CD4-positive, alpha-beta T cell treated with Interleukin-6 at 100 ng/mL for 8 hours (primary cell): ENCODE measurements at places on chromosomes 5 and 9.
A peak's percentile ranks its signal among the peaks of the same experiment; 100 is the strongest.

DNA sequence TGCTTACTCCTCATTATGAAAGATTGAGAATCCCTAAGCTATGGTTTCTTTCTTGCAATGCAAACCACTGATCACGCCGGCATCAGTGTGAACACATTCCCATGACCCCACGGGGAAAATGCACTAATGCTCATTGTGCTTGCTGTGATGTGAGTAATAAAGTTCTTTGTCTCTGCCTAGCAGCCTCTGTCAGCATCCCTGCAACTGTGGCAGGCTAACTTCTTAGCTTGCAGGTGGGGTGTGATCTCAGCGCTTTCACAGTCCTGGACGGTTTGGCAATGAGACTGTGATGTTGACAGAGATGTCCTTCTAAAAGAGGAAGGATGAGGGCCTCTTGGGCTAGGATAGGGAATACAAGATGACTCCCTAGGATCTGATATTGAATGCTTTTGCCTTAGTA is 1218.7 kb downstream of the EFNA5 start:
- DNase-seq: no peak

- no peak for DNase-seq
Measured at GRCh38 chr5:143671674-143672569, 140.0 kb upstream of the HMHB1 start.

- no peak for DNase-seq
Measured at GRCh38 chr5:121719255-121719654, 132.4 kb upstream of the FTMT start.

DNA sequence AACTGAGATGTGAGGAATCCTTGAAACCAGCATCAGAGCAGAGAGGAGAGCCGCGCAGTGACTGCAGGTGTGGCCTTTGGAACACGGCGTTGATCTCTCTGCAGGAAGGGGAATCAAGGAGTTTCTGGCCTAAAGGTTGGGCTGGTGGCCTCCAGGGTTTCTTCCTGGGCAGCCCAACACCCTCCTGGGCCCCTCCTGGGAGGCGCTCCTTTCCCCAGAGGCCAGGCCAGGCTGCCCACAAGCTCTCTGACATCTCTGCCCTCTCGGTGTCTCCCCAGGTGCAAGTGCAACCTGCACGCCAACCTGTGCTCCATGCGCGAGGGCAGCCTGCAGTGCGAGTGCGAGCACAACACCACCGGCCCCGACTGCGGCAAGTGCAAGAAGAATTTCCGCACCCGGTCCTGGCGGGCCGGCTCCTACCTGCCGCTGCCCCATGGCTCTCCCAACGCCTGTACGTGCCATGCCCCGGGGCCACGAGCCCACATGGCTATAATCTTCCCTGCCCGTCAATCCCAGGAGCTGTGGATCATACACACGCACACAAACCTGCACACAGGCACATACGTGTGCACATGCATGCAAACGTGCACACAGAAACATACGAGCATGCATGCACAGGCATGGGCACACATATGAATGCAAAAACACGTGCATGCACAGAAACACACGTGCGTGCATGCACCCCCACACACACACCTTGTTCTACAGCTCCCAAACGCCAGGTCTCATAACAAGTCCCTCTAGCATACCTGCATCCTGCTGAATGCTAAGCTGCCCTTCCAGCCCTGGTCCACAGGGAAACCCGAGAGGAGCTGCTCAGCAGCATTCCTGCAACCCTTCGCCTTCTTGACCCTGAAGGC is 64.9 kb downstream of the NTNG2 start:
- DNase-seq: no peak

GRCh38 chr9:20980832-20981455 is 50.5 kb downstream of the HACD4 start:
- no peak for DNase-seq

GRCh38 chr9:72577212-72577753 is 55.9 kb downstream of the TMC1 start:
- DNase-seq: no peak

DNA sequence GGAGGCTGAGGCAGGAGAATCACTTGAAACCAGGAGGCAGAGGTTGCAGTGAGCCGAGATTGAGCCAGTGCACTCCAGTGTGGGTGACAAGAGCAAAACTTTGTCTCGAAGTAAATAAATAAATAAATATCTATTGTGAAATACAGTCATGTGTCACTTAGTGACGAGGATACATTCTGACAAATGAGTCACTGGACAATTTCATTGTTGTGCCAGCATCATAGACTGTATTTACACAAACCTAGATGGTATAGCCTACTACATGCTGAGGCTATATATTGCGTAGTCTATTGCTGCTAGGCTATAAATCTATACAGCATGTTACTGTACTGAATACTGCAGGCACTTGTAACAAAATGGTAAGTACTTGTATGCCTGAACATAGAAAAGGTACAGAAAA is 61.1 kb upstream of the CCL21 start:
- no peak for DNase-seq

- DNase-seq: no peak
Measured at GRCh38 chr9:20499013-20499412, 123.3 kb downstream of the MLLT3 start.

- no peak for DNase-seq
Measured at GRCh38 chr5:54528633-54529209, 11.2 kb downstream of the SNX18 start.

GRCh38 chr9:27485158-27485557 is 38.9 kb upstream of the IFNK start:
- DNase-seq: no peak

GRCh38 chr9:94085062-94085639 is 887 bp downstream of the PTPDC1 start:
- DNase-seq: no peak

GRCh38 chr5:5326115-5326758 is 96.2 kb upstream of the ICE1 start:
- DNase-seq: no peak

DNA sequence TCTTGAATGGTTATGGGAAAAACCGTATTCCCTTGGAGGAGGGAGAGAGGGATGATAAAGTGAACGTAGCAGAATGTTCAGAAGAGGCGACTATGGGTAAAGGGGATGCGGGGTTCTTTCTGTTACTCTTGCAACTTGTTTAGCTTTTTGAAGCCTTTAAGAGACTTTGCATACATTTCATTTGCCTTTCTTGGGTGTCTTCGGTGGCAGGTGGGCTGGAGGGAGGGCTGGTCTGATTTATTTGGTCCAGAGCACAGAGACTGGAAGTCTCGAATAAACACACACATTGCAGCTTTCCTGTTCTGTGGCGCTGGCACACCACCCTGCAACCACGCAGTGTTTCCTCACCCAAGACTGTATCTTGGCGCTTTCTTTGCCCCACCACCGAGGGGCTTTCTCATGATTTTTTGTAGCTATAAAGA is 23.2 kb downstream of the TTF1 start:
- DNase-seq: no peak

GRCh38 chr9:136977649-136978072 is 357 bp downstream of the PTGDS start:
- no peak for DNase-seq

DNA sequence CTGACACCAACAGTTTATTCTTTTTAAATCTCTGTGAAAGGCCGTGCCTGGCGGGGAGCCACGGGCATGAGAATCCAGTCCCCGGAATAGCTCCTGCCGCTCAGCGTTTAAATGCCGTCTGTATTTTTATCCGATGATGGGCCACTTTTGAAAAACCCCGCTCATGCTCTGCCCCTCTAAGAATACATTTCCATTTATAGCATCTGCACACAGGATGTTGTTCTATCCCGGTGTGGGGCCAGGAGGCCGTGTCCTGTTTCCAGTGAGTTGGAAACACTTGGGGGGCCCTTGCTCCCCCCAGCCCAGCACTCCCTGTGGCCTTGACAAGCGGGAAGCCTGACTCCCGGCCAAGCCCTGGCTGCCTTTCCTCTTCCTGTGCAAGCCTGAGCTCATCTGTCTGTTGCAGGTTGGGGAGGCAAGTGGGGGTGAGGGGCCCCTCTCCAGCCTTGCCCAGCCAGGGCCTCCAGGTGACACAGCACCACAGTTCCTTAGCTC is 39.0 kb downstream of the ERGIC1 start:
- DNase-seq: no peak

DNA sequence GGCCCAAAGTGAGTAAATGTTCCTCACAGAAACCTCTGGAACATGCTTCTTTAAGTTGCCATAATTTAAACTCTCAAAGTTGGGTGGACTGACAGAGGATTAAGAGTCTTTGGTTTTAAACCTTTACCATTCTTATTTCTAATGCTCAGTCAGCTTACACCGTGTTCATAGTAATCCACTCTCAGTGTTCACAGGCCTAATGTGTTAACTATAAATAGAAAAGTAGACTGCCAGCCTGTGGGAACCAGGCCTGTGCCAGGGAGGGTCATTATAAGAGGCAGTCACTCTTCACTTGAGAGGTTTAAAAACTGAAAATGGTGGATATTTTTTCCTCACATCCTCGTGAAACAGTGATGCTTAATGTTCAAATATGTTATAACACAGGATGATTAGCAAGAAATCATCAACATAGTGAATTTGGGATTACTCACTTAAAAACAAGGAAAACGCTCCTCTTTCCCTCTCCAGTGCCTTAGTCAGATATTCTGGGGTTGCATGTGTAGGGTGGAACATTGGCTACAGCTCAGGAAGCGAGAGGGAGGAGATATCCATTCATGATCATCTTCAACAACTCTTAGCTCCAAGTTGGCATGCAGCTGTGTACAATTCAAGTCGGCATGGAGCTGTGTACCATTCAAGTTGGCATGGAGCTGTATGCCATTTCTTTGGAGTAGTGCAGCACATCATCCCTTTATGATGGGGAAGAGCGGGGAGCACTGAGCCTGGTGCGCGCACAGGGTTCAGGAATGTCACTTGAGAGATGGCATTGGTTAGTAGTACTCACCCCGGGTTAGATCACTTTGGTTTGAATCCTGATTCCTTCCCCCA is 65.8 kb downstream of the KIAA1958 start:
- DNase-seq: no peak

GRCh38 chr5:7330256-7330655 is 65.7 kb upstream of the ADCY2 start:
- no peak for DNase-seq

GRCh38 chr9:136572003-136572827 is 26.4 kb upstream of the NOTCH1 start:
- no peak for DNase-seq

DNA sequence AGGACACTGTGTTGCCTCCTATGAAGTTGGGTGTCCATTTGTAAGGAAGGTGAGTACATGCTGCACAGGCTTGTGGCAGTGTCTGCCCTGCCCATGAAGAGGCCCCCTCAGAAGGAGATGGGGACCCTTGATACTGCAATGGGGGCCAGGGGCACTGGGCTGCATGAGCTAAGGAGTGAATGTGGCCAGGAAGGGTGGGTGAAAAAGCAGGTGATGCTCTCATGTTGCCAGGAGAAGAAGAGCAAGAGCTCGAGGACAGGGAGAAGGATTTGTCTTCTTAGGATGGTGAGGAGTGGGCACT is 76.1 kb downstream of the NSUN2 start:
- no peak for DNase-seq

DNA sequence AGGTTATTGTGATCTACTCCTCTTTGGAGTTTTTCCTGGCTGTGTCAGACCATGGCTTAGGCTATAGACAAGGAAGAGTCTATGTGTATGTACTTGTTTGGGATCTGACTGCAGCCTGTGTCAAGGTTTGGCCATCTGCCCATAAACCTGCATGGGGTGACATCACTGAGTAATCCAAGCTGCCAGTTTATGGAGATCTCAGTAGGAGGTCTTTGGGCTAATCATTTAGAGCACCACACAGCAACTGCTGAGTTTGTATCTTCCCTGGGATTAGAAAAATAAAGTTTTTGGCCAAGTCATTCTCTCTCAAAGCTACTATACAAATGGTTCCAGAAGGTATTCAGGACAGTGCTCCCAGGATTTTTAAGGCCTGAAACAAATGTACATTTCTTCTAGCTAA is 65.5 kb upstream of the HSPB3 start:
- no peak for DNase-seq

DNA sequence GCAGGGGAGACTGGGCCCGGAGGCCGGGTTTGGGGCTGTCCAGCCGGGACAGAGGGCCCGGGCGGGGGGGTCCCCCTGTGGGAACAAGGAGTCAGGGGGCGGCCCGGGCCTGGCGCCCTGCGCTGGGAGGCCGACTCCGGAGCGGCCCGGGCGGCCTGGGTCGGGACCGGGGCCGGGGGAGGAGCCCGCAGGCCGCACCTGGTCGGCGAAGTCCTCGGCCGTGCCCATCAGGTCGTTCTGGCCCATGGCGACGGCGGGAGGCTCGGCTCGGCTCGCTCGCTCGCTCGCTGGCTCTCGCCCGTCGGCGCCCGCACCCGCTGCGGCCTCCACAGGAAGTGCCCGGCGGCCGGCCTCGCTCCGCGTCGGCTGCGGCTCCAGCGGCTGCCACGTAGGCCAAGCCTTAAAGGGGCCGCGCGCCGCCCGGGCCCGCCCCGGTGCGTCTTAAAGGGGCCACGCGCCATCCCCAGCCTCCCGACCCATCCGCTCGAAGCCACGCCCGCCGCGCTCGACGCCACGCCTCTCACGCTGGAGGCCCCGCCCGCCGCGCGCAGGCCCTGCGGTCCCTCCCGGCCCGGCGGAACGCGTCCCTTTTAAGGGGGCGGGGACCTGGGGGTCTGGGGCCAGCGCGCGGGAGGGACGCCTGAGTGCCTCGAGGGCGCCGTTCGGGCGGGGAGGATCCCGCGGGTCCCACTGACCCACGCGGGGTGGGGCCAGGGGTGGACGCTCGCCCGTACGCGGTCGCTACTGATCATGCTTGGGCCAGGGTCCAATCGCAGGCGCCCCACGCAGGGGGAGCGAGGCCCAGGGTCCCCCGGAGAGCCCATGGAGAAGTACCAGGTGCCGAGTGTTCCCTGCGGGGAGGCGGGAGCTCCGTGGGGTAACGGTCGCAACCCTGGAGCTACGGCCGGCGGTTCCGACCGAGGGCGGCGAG is at the start of the genes STKLD1 and SURF4:
TSS of gene STKLD1 (plus strand) at position 643 of the 931 bp plus-strand sequence. CDS start at position 751, 108 bp downstream.
TSS of gene SURF4 (minus strand) at position 337 of the 931 bp plus-strand sequence. CDS start at position 246, 91 bp downstream.
- peak; percentile 94 for DNase-seq

- DNase-seq: no peak
Measured at GRCh38 chr5:40416098-40416497, 263.6 kb upstream of the PTGER4 start.

- no peak for DNase-seq
Measured at GRCh38 chr9:87826331-87826730, 56.3 kb upstream of the SPATA31E1 start.

GRCh38 chr5:43772764-43773477 is 169.9 kb downstream of the NNT start:
- DNase-seq: no peak

DNA sequence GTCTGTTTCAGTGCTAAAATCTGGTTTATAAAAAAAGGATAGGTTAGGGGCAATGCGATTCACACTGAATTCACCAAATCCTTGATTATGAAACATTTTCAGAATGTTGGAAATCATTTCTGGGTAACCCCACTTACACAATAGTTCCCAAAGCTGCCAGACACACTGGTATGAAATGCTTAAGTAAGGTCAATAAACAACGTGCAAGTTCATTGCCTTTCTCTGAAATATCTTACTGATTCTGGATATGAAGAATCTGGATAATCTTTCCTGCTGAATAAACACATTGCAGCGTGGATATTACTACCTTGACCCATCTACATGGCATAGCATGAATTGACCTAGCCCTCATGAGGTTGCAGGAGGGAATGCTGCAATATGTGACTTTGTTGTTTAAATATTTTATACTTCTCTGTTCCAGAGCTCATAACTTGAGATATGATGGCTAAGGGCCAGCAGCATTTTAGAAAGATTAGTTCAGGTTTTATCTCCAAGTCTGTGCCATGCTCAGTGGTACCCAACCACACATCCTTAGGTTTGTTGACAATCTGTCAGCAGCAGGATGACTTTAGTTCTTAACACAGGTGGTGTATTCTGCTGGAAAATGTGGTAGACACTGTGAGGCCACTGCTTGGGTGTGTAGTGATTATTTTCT is 121.0 kb downstream of the NREP start:
- DNase-seq: no peak

- DNase-seq: no peak
Measured at GRCh38 chr9:136530461-136531089, 15.3 kb downstream of the NOTCH1 start.
